GM20000 (cell line): ENCODE measurements at places on chromosomes 7 and 10.

DNA sequence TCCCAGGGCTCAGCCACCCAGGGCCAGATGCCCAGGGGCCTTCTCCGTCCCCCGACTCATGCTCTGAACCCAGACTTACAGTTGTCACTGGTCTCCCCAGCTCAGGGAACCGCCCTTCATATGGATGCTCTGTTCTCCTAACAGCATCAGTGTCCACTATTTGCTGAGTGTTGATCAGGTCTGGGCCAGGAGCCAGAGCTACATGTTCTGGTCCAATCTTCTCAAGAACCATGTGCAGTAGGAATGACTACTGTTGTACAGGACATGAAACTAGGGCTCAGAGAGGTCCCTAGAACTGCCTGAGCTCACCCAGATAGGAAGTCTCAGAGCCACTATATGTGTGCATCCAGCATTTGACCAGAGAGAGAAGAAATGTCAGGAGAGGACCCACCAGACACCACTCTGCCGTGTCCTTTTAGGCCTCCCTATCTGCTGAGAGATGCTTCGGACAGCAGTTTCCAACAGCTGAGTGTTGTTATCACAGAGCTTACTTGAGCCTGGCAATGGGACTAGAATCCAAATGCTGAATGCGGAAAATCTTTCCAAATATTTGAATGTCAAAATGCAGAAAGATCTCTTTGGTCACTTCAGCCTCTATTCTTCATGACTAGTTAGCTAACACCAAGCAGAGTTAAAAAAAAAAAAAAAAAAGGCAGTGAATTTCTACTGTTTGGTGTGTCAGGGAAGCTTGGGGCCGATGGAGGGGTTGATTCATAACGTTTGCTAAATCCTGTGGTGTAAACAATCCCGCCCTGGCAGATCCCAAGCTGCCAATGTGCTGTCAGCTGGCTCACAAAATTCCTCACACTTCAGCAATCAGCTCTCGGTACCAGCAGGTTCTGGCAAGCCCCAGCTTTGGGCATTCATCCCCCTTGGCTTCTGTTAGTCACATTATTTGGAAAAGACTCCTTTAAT, 246.1 kb downstream of the TNS3 start:
- DNase-seq = no peak

DNA sequence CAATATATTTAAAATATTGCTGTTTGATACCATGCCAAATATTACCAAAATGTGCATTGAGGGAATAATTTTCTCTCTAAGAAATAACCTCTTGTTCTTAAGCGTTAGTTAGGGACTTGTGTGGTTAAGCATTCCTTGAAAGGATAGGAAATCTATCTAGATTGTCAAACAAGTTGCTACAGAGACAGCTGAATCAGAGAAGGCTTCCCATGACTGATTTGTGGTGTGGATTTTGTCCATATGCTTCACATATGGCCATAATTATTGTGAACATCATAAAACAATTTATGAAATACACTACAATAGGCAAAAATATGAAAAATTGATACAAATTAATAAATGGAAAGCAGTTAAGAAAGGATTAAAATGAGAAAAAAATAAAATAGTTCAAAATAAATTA, 96.3 kb downstream of the GNAT3 start:
- DNase-seq = no peak

GRCh38 chr7:92560602-92561001, 29.6 kb downstream of the FAM133B start:
- no peak for DNase-seq

- no peak for DNase-seq
Measured at GRCh38 chr7:37281368-37282092, 167.1 kb downstream of the ELMO1 start.
